ENCODE measurements at places on chromosomes 7 and 10. TPM values are rescaled to one million over a fixed set of nuclear protein-coding genes. Genes with fewer than 3 reads are reported as not detected.

GRCh38 chr7:38938001-38938485 is 29.1 kb upstream of the VPS41 start:
- H3K4me1 ChIP-seq, result no peaks in the 10 kb centered on the region
- DNase-seq, result no peak
- peaks cover 7% of the 10 kb centered on the region for H3K27me3 ChIP-seq

DNA sequence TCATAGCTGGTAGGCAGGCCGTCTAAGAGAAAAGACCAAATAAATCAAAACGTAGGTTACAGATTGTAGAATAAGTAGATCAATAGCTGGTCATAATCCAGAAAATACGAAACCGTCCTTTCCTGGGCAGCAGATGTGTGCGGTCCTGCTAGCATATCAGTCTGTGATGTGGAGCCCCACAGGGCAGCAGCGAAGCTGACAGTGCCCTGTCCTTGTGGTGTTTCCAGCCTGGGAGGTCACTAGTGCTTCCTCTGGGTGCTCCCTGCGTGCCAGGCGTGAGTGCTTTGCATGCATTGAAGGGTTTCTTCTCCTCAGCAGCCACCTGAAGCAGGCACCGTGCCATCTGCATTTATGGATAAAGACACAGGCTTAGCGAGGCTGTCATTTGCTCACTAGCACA is 41.7 kb downstream of the IL15RA start:
- H3K36me3 ChIP-seq, result peaks cover 18% of the 10 kb centered on the region
- H3K4me1 ChIP-seq, result peaks cover 2% of the 10 kb centered on the region
- no peak overlapping the region for H3K4me3 ChIP-seq
- DNase-seq, result no peak

DNA sequence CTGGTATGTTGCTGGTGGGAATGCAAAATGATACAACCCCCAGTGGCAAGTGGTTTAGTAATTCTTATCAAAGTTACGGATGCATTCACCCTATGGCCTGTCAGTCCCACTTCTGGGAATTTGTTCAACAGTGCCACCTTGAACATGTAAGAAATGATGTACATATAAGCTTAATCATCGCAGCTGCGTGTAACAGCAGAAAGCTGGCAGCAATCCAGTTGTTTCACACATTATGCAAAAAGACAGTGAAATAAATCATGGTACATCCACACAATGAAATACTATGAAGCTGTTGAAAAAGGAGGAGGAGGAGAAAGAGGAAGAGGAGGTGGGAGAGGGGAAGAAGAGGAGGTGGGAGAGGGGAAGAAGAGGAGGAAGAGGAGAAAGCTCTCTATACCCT is 76.2 kb upstream of the MYL10 start:
- no peaks in the 10 kb centered on the region for H3K4me1 ChIP-seq
- H3K4me3 ChIP-seq, result no peak overlapping the region
- no peak overlapping the region for H3K27ac ChIP-seq
- H3K36me3 ChIP-seq, result no peaks in the 10 kb centered on the region

- no peaks in the 10 kb centered on the region for H3K36me3 ChIP-seq
- no peak overlapping the region for H3K4me3 ChIP-seq
- DNase-seq, result no peak
- no peak overlapping the region for H3K27ac ChIP-seq
- no peaks in the 10 kb centered on the region for H3K27me3 ChIP-seq
Observed at GRCh38 chr7:101984133-101984879, 166.9 kb downstream of the CUX1 start.

DNA sequence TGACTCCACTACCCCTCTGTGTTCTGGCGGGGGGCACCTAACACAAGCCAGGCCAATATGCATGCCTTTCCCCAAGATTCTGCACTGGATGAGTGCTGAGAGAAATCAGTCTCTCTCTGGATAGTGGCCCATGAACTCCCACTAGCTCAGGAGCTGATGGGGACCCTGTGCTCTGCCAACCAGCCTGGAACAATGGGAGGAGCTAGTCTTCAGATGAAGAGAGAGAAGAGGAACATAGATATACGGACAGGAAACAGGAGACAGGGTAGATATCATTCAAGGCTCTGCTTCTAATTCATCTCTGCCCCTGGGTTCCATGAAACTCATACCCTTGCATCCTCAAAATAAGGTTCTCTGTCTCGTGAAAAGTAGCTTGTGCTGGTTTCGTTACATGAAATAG is 27.9 kb upstream of the PLXNA4 start:
- peaks cover 8% of the 10 kb centered on the region for H3K27me3 ChIP-seq
- no peaks in the 10 kb centered on the region for H3K36me3 ChIP-seq
- no peaks in the 10 kb centered on the region for H3K4me1 ChIP-seq
- no peak for DNase-seq

DNA sequence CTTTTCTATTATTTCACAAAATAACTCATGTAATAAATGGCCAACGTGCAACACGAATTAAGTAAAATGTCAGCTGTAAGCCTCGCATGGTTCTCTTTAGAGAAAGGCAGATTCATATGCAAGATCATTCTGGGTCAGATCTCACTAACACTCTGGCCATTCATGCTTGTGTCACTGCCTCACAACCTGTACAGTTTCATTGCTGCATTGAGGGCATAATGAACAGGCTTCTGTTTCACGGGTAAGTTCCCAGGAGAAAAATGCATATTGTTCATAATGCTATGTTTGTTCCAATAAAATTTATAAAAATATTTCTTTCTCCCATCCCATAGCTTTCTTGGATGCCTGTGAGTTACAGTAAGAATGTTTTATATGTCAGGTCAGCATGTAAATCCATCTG is 734.0 kb upstream of the ANKRD30A start:
- no peaks in the 10 kb centered on the region for H3K36me3 ChIP-seq
- no peak overlapping the region for H3K27ac ChIP-seq
- no peak for DNase-seq
- H3K4me1 ChIP-seq, result no peaks in the 10 kb centered on the region

DNA sequence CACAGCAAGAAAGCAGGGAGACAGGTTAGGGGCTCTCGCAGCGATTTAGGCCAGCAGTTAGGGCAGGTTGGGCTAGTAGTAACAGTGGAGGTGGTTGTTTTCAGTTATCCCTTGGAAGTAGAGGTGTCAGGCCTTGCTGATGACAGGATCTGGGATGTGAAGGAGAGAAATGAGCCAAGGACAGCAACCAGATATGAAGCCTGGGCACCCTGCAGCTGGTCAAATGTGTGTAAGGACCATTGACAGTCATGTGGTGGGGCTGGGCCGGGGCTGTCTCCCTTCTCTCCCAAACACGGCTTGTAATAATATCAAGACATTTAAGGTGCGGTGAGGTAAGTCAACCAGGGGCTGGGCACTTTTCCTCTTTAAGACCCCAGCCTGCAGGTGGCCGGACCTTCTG is 112.5 kb upstream of the IGFBP3 start:
- DNase-seq, result no peak
- no peaks in the 10 kb centered on the region for H3K4me1 ChIP-seq
- H3K27ac ChIP-seq, result no peak overlapping the region
- H3K4me3 ChIP-seq, result no peak overlapping the region
- no peaks in the 10 kb centered on the region for H3K36me3 ChIP-seq

- H3K4me3 ChIP-seq, result no peak overlapping the region
- no peaks in the 10 kb centered on the region for H3K27me3 ChIP-seq
- no peaks in the 10 kb centered on the region for H3K4me1 ChIP-seq
- no peak overlapping the region for H3K27ac ChIP-seq
Observed at GRCh38 chr10:118310822-118311221, 31.3 kb downstream of the FAM204A start.

GRCh38 chr7:78769481-78770101 is 683.9 kb downstream of the MAGI2 start:
- no peak overlapping the region for H3K27ac ChIP-seq
- H3K4me3 ChIP-seq, result no peak overlapping the region
- no peaks in the 10 kb centered on the region for H3K36me3 ChIP-seq
- H3K4me1 ChIP-seq, result no peaks in the 10 kb centered on the region
- no peak for DNase-seq

- no peak overlapping the region for H3K4me3 ChIP-seq
- H3K4me1 ChIP-seq, result no peaks in the 10 kb centered on the region
- no peaks in the 10 kb centered on the region for H3K36me3 ChIP-seq
- H3K27me3 ChIP-seq, result no peaks in the 10 kb centered on the region
- no peak overlapping the region for H3K27ac ChIP-seq
- no peak for DNase-seq
Observed at GRCh38 chr10:55653531-55653930, 707.5 kb downstream of the ZWINT start.

DNA sequence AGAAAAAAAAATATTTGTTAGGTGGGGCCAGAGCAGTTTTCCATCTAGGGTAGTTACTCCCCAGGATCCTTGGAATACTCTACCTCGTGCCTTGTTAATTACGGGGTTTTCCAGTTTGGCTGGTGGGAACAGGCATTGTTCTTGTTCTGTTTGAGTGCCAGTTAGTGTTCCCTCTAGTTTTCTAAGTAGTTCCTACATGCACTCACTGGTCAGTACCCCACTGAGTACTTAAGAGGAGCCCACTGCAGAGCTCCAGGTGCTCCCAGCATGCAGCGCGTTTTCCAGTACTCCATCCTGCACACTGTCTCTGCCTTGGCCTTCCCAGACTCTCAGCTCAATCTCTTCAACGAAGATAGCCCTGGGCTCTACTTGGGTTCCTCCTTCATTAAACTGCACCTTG is 58.0 kb downstream of the AHCYL2 start:
- no peak overlapping the region for H3K27ac ChIP-seq
- peaks cover 5% of the 10 kb centered on the region for H3K4me1 ChIP-seq
- no peak overlapping the region for H3K4me3 ChIP-seq
- H3K27me3 ChIP-seq, result no peaks in the 10 kb centered on the region
- H3K36me3 ChIP-seq, result no peaks in the 10 kb centered on the region
- DNase-seq, result no peak

The DEPP1 gene
- 0.33 TPM for total RNA-seq

The SLC25A40 gene
- total RNA-seq, result 49.7 TPM

The ALOX5 gene
- 6.7 TPM for total RNA-seq

Data from activated CD4-positive, alpha-beta T cell treated with anti-CD3 and anti-CD28 coated beads, Interleukin-2, amount 10 ng/mL, durations not matched to agents 7 days and 5 days (primary cell).